HT-29 (cell line): ENCODE measurements at places on chromosomes 16 and 17. TPM values are rescaled to one million over a fixed set of nuclear protein-coding genes. Genes with fewer than 3 reads are reported as not detected.

The TRAF7 gene
- total RNA-seq = 166 and 170 TPM in 2 replicates

DNA sequence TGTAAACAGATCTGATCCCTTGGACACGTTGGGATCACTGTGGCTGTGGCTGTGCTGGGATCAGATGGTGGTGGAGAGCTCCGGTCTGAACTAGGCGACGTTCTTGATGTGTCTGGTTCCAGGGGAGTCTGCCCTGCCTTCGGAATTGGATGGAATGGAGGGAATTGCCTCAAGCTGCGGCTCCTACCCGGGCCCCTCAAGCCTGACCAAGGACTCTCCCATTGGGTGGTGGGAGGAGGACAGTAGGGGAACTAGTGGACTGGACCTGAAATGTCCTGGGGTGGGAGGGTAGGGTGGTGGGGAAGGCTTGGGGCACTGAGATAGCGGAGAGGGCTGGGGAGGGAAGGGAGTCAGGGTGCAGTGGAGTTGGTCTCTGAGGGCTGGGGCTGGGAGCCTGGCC lies 3.2 kb upstream of the UBALD1 start:
- DNase-seq = no peak

- DNase-seq = no peak
Observed at GRCh38 chr17:49187301-49187700, 23.1 kb downstream of the GNGT2 start.

GRCh38 chr16:88375996-88376834 lies 6.5 kb upstream of the ZNF469 start:
- DNase-seq = no peak
